Femur (tissue), 1 donor: ENCODE measurements at places on chromosomes 12 and 14.

- no peak for DNase-seq
Measured at GRCh38 chr12:45887544-45887943, 102.8 kb downstream of the SCAF11 start.

DNA sequence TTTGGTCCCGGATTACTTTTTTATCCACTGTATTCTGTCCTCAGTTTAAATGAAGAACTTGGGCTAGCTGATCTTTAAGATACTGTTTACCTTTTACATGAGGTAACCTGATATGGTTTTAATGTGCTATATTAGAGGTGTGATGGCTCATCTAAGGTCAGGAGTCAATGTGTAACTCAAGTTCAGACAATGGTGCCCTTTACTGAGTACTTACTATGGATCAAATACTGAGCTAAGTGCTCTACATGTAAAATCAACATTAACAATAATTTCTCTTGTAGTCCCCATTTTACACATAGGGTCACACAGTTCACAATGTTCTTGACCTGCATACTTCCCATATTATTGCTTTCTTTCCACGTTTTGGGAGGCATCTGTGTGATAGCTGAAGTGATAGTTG is 79.2 kb downstream of the CEP83 start:
- DNase-seq = no peak

GRCh38 chr12:21615431-21615830 is 10.8 kb upstream of the GYS2 start:
- no peak for DNase-seq

- peak; percentile 11 for DNase-seq
Measured at GRCh38 chr14:68666899-68667298, 126.0 kb downstream of the ZFP36L1 start.

- DNase-seq = no peak
Measured at GRCh38 chr12:31880340-31880739, 78.9 kb upstream of the RESF1 start.

DNA sequence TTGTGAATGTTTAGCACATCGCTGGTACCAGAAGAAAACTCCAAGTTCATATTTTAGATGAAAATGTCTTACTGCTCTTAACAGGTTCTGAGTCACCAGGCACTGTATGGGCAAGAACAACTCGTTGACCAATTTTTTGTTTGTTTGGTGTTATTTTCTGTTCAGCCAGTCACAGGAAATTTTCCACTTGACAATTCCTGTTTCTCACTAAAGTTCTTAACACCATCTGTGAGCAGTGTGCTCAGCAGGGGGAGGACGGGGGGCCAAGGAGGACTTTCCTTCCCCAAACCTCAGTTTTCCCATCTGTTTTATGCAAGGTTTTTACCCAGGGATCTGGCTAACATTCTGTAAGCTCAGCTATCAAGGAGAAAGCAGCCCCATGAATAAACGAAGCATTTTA is 3.0 kb downstream of the NUAK1 start:
- DNase-seq = no peak

DNA sequence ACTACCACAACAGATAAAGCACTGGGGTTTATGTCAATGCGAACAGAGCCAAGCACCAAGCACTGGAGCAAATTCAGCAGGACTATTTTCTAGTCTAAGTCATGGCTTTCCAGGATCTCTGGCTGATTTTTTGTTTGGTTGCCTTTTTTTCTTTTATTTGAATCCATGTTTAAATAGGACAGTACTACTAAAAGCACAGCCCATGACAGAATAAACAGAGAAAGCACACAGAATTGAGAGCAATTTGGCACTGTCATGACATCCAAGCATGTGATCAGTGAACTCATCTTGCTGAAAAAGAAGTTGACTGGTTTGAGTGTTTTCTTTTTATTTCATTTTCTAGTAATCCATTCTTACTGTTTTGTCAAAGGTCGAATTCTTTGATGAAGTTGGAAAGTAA is 23.1 kb upstream of the RERG start:
- DNase-seq = no peak

GRCh38 chr14:37590428-37591139 is 4.5 kb downstream of the FOXA1 start:
- no peak for DNase-seq

- no peak for DNase-seq
Measured at GRCh38 chr12:119343130-119343529, 8.6 kb downstream of the CCDC60 start.

DNA sequence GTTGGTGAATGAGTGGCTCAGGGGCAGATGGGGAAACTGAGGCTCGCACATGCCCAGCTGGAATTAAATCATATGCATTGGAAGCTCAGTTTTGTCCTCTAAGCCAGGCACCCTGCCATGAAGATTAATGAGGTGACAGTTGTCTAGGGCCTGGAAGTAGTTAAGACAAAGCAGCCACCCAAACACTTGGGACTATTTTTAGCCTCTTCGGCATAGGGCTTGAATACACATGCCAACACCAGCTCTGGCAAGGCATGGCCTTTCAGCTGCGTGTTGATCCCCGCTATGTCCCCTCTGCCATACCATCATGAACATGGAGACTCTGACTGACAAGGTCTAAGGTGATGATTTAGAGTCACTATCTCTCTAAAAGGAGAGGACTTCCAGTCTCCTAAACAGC is 250.2 kb downstream of the KSR2 start:
- no peak for DNase-seq

GRCh38 chr12:100851637-100852036 is 57.1 kb downstream of the ANO4 start:
- DNase-seq = no peak

- DNase-seq = no peak
Measured at GRCh38 chr14:47346849-47347248, 328.6 kb downstream of the MDGA2 start.

GRCh38 chr12:41715256-41715655 is 429.4 kb downstream of the GXYLT1 start:
- DNase-seq = no peak

GRCh38 chr12:64010069-64010686 is 165.7 kb downstream of the SRGAP1 start:
- no peak for DNase-seq

DNA sequence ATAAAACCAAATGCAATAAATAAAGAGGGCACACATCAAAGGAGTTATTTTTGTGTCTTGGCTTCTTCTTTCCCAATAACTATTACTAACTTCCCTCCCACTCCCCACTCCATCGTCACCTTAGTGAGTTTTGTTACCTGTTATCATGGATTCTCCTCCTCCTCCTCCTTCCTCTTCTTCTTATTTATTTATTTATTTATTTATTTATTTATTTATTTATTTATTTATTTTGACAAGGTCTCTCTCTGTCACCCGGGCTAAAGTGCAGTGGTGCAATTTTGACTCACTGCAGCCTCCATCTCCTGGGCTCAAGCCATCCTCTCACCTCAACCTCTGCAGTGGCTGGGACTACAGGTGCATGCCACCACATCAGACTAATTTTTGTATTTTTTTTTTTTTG is 26.4 kb downstream of the WIF1 start:
- no peak for DNase-seq

- no peak for DNase-seq
Measured at GRCh38 chr12:94805749-94806529, 155.6 kb upstream of the TMCC3 start.

GRCh38 chr14:106792543-106792942 is 1266.2 kb downstream of the TMEM121 start:
- no peak for DNase-seq

DNA sequence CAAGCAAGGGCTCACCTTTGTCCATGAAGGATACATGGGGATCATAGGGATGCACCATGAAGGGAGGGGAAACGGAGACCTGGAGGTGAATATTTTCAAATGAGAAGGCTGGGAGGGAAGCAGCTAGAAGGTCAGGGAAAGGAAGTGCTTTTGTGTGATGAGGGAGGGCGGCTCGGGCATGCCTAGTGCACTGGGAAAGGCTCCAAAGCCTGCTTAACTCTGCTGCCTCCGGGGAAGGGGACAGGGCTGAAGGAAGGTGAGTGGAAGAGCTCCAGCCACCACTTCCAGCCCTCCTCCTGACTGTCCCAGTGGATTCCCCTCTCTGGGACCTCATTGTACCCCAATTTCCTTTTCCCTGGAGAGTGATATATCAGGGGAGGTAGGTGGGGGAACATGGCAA is 149.4 kb upstream of the PRMT8 start:
- DNase-seq = no peak

- DNase-seq = no peak
Measured at GRCh38 chr12:29582677-29583272, 85.3 kb upstream of the OVCH1 start.

GRCh38 chr14:105314287-105315200 is at the start of gene PACS2:
PACS2 (plus strand) TSS chr14:105314748; CDS start chr14:105314919, 171 bp downstream.
- peak; percentile 81 for DNase-seq

DNA sequence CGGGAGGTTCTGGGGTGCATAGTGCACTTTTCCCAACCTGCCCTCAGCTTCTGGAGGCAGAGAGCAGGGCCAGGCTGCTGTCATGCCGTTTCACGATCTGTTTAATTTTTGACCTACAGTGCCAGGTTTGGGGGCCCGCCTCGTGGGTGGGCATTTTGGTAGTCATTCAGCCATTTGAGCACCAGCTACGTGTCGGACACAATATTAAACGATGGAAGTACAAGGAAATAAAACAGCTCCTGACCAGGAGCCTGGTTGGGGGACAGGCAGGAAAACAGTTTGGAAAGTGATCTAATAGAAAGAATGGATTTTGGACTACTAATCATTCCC is 708 bp downstream of the FNTB start:
- no peak for DNase-seq

DNA sequence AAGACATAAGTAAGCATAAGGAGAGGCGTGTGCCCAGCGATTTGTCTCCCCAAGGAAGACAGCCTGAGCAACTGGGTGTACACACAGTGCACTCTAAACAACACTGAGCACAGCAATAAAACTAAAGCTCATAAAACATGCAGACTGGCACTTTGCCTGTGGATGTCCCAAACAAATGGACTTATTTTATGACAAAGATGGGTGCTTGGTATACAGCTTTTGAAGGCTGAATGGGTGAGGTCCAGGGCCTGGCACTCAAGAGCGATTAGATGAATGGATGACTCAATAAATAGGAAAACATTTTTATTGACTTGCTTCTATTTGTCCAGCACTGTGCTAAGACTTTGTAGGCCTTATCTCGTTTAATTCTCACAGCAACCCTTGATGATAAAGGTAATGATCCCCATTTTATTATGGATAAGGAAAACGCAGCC is 28.5 kb downstream of the LGMN start:
- DNase-seq = no peak

DNA sequence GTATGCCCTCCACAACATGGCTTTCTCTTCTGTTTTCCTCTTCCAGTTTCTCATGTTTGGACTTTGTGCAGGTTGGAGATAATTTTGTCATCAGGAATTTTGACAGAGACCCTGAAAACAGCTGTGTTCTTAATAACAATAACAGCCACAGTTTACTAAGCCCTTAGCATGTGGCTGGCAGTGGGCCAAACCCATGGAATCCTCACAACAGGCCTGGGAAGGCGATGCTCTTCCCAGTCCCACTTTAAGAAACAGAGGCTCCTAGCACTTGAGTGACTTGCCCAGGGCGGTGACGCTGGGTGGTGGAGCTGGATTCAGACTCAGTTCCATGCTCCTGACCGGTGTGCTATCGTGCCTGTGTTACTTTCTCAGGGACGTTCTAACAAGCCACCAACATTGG is 20.1 kb upstream of the PLEKHG3 start:
- peak; percentile 70 for DNase-seq

DNA sequence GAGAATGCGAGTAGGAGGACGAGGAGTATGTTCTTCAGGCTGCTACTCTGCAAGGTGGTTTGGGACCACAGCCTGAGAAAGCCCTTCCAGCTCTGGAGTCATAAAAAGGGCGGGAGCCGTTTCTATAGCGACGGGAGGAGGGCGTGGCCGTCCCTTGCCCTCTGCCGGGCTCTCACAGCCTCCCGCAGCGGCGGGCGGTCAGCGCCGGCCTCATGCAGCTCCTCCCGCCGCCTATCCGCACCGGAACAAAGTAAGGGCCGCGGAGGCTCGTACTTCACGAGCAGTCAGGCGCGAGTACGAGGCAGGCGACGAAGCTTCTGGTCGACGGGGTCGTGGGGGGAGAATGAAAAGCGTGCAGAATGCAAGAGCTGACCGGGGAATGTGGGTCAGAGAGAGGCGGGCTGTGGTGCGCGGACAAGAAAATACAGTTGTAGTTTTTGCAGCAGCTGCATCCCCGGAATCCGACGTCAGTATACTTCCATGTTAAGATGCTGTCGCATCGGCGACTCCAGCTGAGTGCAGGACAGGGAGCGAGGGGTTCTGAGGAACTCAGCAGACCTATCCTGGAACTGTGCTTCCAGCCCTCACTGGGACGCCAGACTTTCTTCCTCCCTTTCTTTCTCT is at the start of gene DYRK4:
Gene DYRK4, plus strand, starts transcription at position 175 of the 624 bp plus-strand sequence. Its CDS starts 38 bp downstream, at position 213.
- DNase-seq = peak; percentile 86

- no peak for DNase-seq
Measured at GRCh38 chr14:61102549-61103466, 121.8 kb downstream of the SLC38A6 start.

DNA sequence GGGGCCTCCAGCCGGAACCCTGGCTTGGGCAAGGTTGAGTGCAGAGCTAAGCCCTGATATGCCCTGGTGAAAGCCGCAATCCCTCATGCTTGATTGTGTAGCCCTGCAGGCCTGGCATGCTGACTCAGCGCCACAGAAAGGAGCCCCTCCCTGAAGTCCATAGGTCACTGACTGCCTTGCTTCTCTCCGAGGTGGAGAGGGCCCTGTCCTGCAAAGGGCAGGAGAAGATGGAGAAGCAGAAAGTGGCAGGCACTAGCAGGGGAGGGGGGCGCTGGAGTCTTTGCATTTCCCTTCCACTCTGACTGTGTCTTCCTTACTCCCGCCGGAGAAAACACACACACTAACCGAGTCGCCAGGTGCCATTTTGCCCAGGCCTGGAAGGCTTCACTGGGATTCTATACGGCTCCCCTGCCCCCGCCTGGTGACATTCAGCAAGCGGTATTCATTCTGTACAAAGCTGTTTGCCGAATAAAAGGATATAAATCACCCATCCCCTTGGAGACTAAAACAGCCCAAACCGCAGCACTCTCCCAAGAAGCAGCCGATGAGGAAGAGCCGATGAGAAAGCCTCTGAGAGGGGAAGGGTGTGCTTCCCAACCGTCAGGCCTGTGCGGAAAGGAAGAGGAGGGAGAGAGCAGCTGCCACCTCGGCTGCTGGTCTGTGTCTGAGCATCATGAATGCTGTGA is 69.8 kb downstream of the SLC6A12 start:
- no peak for DNase-seq

DNA sequence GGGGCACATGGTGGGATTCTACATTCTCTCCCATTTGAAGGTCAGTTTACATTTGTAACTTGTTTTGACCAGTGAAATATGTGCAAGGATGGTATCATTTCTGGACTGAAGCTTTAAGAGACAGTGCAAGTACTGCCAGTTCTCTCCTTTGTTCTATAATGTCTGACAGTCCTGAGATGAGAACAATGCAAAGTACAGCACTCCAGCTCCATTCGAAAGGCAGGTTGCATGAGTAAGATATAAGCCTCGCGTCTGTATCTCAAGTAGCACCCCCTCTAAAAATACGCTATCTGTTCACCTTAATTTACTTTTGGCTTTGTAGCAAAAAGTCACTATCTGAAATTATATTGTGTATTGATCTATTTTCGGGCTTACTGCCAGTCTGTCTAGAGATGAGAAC is 1122.2 kb upstream of the TMEM132C start:
- DNase-seq = no peak

- DNase-seq = no peak
Measured at GRCh38 chr12:50271724-50272247, 11.5 kb downstream of the LIMA1 start.
